Spleen (tissue), 13 donors: ENCODE measurements at places on chromosomes 3 and 15. TPM values are rescaled to one million over a fixed set of nuclear protein-coding genes. Genes with fewer than 3 reads are reported as not detected.

CNTN6 gene
- not detected for polyA plus RNA-seq

RBPMS2 gene
- polyA plus RNA-seq, result 1.0 TPM

TF gene
- 15.5 TPM for polyA plus RNA-seq

CTXND1 gene
- 0.32 TPM for polyA plus RNA-seq

CFAP20DC gene
- 0.29 TPM for polyA plus RNA-seq

CHRNB4 gene
- 0.07 TPM for polyA plus RNA-seq

ADAMTSL3 gene
- polyA plus RNA-seq, result 0.11 TPM

HTR3C gene
- polyA plus RNA-seq, result not detected

DNA sequence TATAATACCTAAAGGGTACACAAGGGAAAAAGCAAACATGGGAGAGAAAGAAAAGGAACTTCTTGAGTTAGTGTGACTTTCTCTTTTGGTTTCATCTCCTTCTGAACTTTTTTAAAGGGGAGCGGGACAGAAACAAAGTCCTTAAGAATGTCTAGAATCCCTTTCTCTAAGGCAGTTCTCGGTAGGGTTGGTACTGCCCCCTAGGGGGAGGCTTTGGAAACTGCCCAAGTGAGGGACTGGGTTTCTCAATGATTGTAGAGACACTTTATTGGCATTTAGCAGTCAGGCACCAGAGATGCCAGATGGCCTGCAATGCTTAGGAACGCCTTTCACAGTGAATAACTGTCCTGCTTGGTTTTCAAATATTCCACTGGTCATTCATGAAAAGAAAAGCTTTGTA, 172.7 kb downstream of the WDR72 start:
- H3K4me3 ChIP-seq, result no peak overlapping the region
- H3K27me3 ChIP-seq, result no peaks in the 10 kb centered on the region
- H3K36me3 ChIP-seq, result no peaks in the 10 kb centered on the region
- H3K4me1 ChIP-seq, result no peaks in the 10 kb centered on the region
- H3K27ac ChIP-seq, result no peak overlapping the region

- no peak overlapping the region for H3K4me3 ChIP-seq
- no peaks in the 10 kb centered on the region for H3K27me3 ChIP-seq
These were observed 45.0 kb downstream of the GPR176 start for GRCh38 chr15:39874890-39875549.

- H3K4me1 ChIP-seq, result peaks cover 41% of the 10 kb centered on the region
- no peak overlapping the region for H3K27ac ChIP-seq
- H3K36me3 ChIP-seq, result no peaks in the 10 kb centered on the region
- no peaks in the 10 kb centered on the region for H3K27me3 ChIP-seq
These were observed 149.0 kb upstream of the TLE3 start for GRCh38 chr15:70246623-70247220.

DNA sequence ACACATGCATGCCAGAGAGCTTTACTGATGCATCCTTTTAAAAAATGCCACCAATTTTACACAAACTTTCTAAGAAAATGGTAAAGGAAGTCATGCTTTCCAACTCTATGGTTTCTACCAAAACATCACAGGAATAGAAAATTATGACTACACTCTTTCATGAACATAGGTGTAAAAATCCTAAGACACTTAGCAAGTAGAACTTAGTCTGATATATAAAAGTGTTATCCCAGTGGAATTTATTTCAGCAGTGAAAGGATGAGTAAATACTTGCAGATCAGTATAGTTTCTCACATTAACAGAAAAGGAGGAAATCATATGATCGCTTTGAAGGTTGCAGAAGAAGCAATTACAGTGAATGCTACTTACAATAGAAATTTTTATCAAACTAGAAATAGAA, 43.4 kb downstream of the MCTP2 start:
- no peaks in the 10 kb centered on the region for H3K36me3 ChIP-seq
- H3K27ac ChIP-seq, result no peak overlapping the region
- H3K4me1 ChIP-seq, result no peaks in the 10 kb centered on the region
- no peak overlapping the region for H3K4me3 ChIP-seq

DNA sequence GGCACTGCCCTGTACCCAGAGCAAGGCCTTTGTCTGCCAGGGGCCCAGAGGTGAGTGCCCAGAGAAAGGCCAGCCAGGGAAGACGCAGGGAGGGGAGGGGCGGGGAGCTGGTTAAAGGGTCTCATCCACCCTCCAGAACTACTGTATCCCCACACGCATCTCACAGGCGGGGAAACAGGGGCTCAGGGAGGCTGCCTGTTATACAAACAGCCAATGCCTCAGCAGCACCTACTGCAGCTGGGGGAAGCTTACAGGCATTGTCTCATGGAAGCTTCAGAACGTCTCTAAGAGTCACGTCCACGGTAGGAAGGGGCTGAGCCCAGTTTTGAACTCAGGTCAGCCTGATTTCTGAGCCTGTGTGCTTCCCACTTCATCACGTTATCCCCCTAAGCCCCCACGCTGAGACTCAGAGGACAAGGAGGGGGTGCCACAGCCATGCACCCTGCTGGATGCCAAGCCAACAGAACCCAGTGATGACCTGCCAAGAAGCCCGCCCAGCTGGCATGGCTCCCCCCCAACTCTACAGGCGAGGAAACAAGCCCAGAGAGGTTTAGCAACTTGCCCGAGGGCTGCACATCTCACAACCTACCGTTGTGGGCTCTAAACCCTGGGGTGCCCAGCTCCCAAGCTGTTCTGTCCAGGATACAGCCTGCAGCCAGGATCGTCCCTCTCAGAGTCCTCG, 54.5 kb downstream of the IQSEC1 start:
- DNase-seq, result peak; percentile 71
- H3K36me3 ChIP-seq, result no peaks in the 10 kb centered on the region
- peak overlapping the region; percentile 0 for H3K4me3 ChIP-seq
- H3K27me3 ChIP-seq, result no peaks in the 10 kb centered on the region

DNA sequence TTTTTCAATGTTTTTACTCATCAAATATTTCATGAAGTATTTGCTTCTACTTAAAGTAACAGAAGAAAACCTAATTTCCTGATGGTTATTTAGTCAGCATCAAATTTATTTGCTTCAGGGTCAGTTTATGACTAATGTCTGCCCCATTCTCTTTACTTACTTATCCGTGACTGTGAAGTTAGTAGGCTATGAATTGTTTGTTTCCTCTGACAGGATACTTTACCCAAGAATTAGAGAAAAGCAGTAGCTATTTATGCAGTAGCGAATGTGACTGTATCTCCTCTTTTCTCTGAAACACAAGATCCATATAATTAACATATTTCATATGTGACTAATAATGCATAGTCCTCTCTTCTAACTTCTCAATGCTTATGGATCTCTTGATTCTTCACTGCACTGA, 329.9 kb upstream of the ROBO1 start:
- no peak for DNase-seq
- H3K4me3 ChIP-seq, result no peak overlapping the region
- H3K27ac ChIP-seq, result no peak overlapping the region
- no peaks in the 10 kb centered on the region for H3K4me1 ChIP-seq
- no peaks in the 10 kb centered on the region for H3K36me3 ChIP-seq

DNA sequence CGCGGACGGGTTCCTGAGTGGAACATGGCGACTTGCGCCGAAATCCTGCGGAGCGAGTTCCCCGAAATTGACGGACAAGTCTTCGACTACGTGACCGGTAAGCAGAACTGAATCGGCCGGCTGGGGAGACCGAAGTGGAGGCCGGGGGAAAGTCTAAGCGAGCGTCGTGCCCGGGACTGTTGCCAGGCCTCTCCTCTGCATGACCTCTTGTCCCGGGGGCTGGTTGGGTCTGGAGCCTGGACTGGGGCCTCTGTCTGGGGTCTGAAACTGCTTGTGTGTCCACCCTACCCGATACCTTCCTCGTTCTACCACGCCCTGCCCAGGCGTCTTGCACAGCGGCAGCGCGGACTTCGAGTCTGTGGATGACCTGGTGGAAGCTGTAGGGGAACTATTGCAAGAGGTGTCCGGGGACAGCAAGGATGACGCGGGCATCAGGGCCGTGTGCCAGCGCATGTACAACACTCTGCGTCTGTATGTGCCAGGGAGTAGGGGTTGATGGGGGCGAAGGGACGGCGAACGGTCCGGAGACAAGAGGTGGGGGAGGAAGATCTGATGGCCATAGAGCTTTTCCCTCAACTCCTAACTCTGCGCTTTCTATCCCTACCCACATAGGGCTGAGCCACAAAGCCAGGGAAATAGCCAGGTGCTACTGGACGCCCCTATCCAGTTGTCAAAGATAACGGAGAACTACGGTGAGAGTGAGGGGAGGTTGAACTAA, at the start of gene ABCF3:
Gene ABCF3 (plus strand): TSS at position 16 of the 718 bp plus-strand sequence. CDS start 9 bp downstream, at position 25.
- DNase-seq, result no peak
- peaks cover 78% of the 10 kb centered on the region for H3K36me3 ChIP-seq
- peaks cover 24% of the 10 kb centered on the region for H3K4me1 ChIP-seq
- H3K27me3 ChIP-seq, result no peaks in the 10 kb centered on the region
- H3K27ac ChIP-seq, result peak within 1 kb of the TSS; percentile 65

DNA sequence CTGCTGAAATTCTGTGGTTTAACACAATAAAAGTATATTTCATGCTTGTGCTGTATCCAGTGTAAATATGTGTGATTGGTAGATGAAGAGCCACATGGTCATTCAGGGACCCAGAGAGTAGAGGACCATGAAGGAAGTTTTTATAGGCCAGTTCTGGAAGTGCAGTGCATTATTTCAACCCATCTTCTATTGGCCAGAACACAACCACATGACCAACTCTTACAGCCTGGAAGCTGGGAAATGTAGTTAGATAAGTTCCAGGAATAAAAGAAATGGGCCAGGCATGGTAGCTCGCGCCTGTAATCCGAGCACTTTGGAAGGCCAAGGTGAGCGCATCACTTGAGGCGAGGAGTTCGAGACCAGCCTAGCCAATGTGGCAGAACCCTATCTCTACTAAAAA, 21.4 kb upstream of the PRTG start:
- H3K4me1 ChIP-seq, result no peaks in the 10 kb centered on the region
- no peak overlapping the region for H3K4me3 ChIP-seq
- no peak overlapping the region for H3K27ac ChIP-seq

- no peaks in the 10 kb centered on the region for H3K4me1 ChIP-seq
- H3K4me3 ChIP-seq, result no peak overlapping the region
These were observed 427.9 kb downstream of the NTRK3 start for GRCh38 chr15:87828608-87829007.
